Mesothelial cell of epicardium (in vitro differentiated cells): ENCODE measurements at places on chromosomes 11 and 22. TPM values are rescaled to one million over a fixed set of nuclear protein-coding genes. Genes with fewer than 3 reads are reported as not detected.

ZNF74 gene
- total RNA-seq, result 36.8 to 38.3 TPM (median 38.1 TPM) in 3 replicates

- peak overlapping the region; percentile 0 for H3K27ac ChIP-seq
- no peak for DNase-seq
- no peaks in the 10 kb centered on the region for H3K27me3 ChIP-seq
Measured at GRCh38 chr11:19675397-19675796, 37.2 kb upstream of the NAV2 start.

DNA sequence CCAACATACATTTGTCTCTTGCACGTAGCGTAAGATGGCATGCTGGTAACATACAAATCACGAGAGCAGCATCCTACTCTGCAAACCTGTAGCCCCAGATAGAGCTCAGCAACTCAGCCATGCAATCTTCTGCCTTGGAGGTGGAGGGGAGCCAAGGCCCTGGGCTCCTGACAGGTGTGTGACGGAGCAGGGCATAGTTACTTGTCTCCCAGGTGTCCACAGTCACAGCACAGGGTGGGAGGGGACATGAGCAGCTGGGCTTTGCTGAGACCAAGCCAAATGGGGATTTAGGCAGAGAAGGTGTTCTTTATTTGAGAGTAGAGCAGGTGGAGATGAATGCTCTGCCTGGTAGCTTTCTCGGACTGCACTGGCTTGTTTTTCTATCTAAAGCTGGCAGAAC is 111.7 kb downstream of the TEAD1 start:
- no peak overlapping the region for H3K4me3 ChIP-seq
- H3K4me1 ChIP-seq, result peaks cover 37% of the 10 kb centered on the region
- H3K36me3 ChIP-seq, result peaks cover 13% of the 10 kb centered on the region
- no peak overlapping the region for H3K27ac ChIP-seq

- H3K36me3 ChIP-seq, result no peaks in the 10 kb centered on the region
- H3K27me3 ChIP-seq, result peaks cover 12% of the 10 kb centered on the region
- DNase-seq, result no peak
- no peak overlapping the region for H3K27ac ChIP-seq
- H3K4me3 ChIP-seq, result no peak overlapping the region
Measured at GRCh38 chr11:56846631-56847576, 98.4 kb upstream of the OR9G4 start.

- no peaks in the 10 kb centered on the region for H3K36me3 ChIP-seq
- no peak overlapping the region for H3K4me3 ChIP-seq
- H3K27me3 ChIP-seq, result no peaks in the 10 kb centered on the region
- DNase-seq, result no peak
Measured at GRCh38 chr11:122108192-122108799, 7.7 kb downstream of the BLID start.

SIDT2 gene
- total RNA-seq, result 37.6 to 41.7 TPM (median 39.4 TPM) in 3 replicates
